ENCODE measurements at places on chromosomes 7 and 10.

DNA sequence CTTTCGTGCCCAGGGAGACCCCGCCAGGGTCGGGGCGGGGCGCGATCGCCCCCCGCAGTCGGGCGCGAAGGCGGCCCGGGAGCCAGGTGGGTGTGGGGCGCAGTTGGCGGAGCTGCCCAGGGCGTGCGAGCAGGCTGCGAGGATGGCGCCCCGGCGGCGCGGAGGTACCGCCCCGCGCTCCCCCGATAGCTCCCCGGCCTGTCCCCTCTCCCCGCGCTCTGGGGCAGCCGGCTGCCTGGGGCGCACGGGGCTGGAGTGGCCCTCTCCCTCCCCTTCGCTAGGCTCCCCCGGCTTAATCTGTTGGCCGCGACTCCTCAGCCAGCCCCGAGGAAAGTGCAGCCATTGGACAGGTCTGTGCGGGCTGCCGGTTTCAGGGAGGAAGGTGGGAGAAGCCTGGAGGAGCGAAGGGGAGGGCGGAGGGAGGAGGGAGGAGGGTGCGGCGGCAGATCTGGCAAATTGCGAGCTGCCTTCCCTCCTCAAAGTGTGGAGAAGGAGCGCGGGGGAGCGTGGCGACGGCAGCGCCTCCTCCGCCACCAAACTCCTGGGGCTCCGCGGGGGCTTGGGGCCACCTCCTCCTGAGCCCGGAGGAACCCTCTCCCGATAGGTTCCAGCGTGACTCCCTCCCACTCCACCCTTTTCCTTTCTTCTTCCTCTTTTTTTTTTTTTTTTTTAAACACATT is 361 bp upstream of the PLXDC2 start:
- no peak for DNase-seq

GRCh38 chr7:54880326-54880989 is 121.4 kb upstream of the SEC61G start:
- no peak for DNase-seq

DNA sequence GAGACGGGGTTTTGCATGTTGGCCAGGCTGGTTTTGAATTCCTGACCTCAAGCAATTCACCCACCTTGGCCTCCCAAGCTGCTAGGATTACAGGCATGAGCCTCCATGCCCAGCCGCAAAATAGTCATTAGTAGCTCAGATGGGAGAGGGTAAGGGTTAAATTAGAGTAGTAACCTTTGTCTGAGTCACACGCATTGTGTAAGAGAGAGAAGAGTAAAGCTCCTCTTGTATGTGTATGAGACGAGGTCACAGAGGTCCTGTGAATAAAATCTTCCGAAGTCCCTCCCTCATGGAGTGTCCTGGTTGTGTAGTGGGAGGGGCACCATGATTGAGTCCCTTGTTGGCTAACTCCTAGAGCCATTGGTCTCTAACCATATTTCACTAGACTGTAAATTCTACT is 85.2 kb upstream of the CDC14C start:
- DNase-seq, result no peak

- DNase-seq, result no peak
Measured at GRCh38 chr7:152344253-152344652, 91.5 kb downstream of the KMT2C start.

DNA sequence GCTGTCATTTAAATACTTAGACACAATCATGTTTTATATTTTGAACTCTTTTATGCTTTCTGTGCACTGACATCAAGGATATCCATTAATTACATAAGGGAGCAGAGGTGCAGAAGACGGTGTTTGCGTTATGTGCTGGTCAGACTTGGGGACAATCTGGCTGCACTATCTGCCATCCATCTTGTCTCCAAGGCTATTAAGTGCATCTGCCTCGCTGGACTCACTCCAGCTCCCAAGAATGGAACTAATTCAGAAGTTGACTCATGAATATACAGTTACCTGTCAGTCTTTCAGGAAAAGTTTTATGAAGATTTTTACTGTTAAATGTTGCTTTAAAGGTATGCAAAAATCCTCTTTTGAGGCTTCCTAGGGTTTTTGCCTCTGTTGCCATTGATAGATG is 391.0 kb downstream of the SUGCT start:
- no peak for DNase-seq

DNA sequence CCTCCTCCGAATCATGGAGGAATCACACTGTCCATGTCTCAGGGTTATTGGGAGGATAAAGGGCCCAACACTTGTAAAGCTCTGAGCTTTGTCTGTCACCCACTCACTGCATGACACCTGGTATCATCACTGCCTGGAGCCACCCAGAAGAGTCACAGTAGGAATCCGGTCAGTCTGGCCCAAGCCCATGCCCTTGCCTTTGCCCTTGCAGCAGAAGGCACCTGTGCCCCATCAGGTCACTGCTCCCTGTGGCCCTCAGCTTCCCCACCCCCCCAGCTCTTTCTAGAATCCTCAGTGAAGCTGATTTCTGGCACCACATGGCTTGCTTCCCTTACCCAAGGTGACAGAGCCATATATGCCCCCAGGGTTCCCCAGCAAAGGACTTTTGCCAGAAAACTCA is 14.4 kb downstream of the LDB3 start:
- no peak for DNase-seq

- no peak for DNase-seq
Measured at GRCh38 chr10:60433684-60434083, 44.0 kb upstream of the ANK3 start.
